Activated T-helper 17 cell treated with anti-CD3 and anti-CD28 coated beads, Interleukin-2, amount 50 U/mL, for 72 hours (primary cell): ENCODE measurements at places on chromosomes 2 and 18.

GRCh38 chr2:160901613-160902012 is 258.6 kb upstream of the TANK start:
- ATAC-seq: no peak

DNA sequence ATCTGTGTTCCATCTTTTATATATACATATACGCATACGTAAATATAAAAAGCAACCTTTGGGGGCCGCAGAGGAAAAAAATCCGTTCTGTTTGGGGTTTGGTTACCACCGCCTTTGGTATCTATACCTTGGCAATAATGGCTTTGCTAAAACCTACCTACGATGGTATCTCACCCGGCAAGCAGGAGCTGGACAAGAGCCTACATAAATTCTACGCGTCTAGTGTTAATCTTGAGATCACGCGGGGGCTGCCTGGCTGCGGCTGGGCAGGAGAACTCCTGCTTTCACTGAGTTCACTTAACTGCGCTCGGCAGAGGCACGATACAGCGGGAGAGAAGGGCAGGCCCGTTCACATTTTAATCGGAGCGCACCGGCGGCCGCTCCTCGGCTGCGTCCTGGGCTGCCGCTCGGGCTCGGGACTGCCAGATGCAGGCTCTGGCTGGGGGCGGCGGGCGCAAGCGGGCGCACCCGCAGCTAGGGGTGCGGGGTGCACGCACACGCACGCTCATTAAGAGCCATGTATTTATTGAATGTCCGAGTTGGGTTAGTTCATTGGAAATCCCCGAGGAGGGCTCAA is 1.7 kb upstream of the POU3F3 start:
- no peak for ATAC-seq

GRCh38 chr2:9112079-9112721 is 94.4 kb upstream of the ASAP2 start:
- ATAC-seq: no peak

GRCh38 chr2:122516775-122517174 is 761.3 kb downstream of the TSN start:
- no peak for ATAC-seq

GRCh38 chr2:129361688-129362087 is 617.8 kb upstream of the RAB6C start:
- no peak for ATAC-seq

DNA sequence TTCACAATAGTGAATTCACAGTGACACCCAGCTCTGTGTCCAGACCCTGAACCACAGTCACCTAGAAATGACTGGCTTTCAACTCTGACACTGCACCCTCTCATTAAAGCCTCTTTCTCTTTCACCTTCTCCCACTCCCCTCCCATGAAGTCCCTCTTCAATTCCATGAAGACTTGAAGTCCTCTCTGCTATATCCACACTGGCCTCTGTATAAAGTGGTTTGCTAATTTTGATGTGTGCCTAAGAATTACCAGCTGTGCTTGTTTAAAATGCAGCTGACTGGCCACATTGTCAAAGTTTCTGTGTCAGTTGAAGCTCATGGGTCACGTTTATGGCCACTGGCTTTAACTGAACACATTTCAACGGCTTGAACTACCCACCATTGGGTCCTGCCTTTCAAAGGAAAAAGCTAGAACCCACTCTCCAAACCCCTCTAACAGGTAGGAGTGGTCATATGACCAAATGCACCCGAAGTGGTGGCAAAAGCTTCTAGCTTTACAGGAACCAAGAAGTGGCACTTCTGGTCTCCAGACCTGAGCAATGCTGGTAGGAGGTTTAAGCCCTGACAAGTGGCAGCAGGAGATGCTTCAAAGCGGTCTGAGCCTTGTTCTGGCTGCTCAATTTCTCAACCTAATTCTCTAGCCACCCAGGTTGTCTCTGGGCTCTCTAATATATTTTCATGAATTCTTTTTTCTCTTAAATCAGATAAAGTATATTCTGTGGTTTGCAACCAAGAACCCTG is 34.2 kb downstream of the B4GALT6 start:
- ATAC-seq: peak; percentile 36

GRCh38 chr2:26536371-26537068 is 58.6 kb upstream of the OTOF start:
- ATAC-seq: no peak

DNA sequence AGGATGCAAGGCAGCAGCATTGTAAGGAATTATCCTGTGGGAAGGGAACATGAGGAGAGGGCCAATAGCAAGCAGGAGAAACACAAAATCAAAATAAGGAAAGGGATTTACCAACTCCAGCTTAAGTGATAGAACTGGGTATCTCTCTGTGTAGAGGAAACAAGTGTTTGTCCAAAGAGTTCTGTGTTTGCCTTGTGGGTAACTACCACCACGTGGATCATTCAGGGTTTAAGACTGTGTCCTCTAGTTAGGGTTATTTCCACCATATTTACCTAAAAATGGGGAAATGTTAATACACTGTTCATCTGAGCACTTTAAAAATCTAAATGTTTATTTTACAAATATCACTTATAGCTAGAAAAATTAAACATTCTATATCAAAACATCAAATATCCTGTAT is 283.3 kb downstream of the EIPR1 start:
- no peak for ATAC-seq

GRCh38 chr2:54899576-54900200 is 150.6 kb downstream of the RTN4 start:
- ATAC-seq: no peak

DNA sequence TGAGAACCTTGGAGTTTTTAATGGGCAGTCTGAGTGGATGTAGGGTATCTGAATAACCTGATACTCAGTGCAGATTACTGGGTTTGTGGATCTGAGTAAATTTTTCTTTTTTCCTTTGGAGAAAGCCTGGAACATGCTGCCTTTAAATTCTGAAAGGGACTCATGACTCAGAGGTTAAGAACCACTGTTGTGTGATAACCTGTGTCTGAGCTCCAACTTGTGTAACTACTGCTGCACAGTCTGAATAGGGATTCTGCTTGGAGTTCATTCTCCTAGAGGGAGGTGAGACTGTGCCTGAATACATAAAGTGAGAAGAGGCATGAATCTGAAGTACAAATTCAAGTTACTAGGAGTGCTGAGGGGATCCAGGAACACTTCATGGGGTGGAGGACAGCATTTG is 36.2 kb downstream of the KDM3A start:
- no peak for ATAC-seq

- no peak for ATAC-seq
Observed at GRCh38 chr18:28189400-28190239, 12.7 kb upstream of the CDH2 start.

- ATAC-seq: no peak
Observed at GRCh38 chr18:10792181-10792580, 266.4 kb downstream of the NAPG start.

DNA sequence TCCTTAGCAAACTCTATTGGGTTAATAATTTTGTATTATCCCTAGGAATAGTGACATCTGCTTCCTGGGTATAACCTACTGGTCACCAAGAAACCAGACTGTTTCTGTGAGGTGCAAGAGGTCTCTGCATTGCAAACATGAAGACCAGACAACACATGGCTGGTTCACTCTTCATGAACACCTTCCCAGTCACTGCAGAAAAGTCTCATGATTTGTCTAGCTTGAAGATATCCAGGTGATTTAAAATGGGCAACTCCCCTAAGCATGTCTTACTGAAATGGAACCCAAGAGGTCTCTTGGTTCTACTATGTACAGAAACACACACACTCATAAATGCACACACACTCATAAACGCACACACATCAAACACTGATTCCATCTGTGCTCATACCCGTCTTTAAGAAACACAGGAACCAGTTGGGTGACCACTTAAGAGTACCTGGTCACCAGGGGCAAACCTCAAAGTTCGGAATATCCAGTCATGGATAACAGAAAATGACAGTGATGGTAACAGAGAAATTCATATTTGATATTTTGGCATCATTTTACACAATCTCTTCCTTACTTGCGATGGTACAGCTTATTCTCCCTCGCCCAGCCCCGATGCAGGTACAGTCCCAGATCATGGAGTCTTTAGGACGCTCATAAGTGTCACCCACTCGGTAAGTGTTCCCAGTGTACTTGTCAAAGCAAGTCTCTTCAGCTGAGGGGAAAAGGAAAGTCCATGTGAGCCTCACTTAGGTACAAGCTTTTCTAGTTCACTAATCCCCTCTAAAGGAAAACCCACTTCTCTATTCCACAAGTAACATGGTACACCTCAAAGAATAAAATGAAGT is 2.9 kb downstream of the FN1 start:
- no peak for ATAC-seq

DNA sequence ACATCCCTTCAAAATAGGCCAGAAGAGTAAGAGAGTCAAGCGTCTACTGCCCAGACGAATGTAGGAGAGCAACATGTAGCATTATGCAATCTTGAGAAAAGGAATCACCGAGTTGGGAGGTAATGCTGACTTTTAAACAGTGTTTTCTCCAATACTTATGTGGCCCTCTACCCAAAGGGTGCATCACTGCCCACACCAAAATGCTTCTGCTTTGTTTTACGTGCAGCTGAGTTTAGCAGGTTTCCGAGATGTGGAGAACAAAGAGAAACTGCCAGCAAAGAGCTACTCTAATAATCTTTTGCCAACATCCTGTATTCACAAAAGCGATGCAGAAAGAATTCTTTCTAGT is 63.4 kb upstream of the ZEB2 start:
- ATAC-seq: no peak

GRCh38 chr2:17894556-17894955 is 16.1 kb downstream of the KCNS3 start:
- no peak for ATAC-seq

DNA sequence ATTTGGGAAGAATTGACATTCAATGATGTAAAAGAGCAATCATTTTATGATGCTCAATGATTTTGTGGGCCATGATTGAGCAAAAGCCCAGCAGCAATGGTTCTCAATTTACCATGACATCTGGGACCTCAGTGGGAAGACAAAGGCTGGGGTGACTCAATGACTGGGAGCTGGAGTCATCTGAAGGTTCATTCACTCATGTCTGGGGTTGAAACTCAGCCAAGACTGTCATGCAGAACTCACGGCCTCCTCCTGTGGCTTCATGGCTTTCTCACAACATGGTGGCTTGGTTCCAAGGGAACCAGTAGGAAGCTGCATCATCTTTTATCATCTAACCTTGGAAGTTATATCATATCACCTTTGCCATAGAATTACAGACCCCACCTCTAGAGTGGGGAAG is 45.1 kb upstream of the CD226 start:
- peak; percentile 44 for ATAC-seq

GRCh38 chr2:58042486-58042970 is 4.1 kb upstream of the VRK2 start:
- ATAC-seq: peak; percentile 1

GRCh38 chr2:138707392-138708074 is 72.7 kb downstream of the NXPH2 start:
- no peak for ATAC-seq

GRCh38 chr18:30376515-30376914 is 666.0 kb downstream of the DSC3 start:
- no peak for ATAC-seq

GRCh38 chr2:157747695-157748370 is 119.2 kb upstream of the ACVR1C start:
- ATAC-seq: no peak

GRCh38 chr2:155630760-155631159 is 701.8 kb downstream of the NR4A2 start:
- no peak for ATAC-seq

DNA sequence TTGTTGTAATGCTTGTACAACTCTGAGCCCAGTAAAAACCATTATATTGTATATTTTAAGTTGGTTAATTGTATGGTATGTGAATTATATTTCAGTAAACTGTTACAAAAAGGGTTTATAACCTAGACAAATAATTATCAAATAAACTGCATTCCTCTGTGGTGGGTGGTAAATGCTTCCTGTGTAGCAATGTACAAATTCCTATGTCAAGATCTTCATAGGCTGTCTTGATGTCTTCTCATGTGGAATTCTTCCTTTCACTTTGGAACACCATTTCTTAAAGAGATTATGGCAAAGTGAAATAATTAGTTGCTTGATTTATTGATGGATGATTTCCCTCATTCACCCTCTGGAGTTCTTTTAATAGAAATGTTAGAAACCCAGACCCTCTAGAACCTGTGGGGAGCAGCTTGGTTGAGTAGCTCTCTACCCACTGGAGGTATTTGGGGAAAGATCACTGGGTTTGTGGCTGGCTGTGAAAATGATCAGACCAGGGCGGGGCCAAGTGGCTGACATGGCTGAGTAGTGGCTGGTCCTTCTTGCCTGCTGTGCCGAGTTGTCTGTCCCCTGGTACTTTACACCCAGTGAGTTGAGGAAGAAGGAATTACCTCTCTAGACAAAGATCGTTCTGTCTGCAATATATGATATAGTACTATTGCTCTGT is 22.4 kb upstream of the MGAT5 start:
- peak; percentile 5 for ATAC-seq

DNA sequence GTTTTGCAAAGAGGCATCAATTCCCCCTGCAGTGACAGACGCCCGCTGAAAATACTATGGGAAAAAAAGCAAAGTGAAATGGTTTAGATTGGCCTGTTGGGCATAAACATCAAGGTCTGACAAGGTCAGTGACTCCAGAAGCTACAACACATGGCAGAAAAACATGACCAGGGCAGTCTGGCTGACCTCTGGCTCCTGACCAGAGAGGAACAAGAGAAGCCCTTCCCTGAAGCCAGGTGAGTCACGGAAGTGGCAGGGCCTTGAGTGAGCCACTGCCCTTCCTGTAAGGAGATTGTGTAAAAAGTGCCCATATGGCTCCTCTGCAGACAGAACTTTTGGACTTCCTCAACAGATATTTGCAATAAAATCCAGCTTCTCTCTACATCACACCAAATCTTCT is 72.0 kb downstream of the DNER start:
- no peak for ATAC-seq

GRCh38 chr2:48131539-48132270 is 225.4 kb upstream of the FBXO11 start:
- no peak for ATAC-seq

DNA sequence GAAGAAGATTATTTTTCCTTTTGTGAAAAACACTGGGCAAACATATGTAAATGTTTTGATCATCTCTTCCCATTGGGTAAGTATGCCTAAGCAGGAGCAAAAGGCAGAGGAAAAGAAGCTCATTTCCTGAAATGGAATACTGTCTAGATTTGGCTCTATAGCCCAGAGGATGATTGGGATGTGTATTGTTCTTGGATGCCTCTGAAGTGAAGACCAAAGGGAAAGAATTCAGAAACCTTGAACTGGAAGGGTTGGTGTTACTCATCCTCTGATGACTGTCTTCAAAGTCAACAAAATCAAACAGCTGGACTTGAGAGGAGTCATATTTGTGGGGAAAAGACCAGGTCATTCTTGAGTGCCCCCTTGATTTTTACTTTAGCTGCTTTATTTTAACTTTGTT is 112.6 kb upstream of the NT5C1B start:
- ATAC-seq: no peak

DNA sequence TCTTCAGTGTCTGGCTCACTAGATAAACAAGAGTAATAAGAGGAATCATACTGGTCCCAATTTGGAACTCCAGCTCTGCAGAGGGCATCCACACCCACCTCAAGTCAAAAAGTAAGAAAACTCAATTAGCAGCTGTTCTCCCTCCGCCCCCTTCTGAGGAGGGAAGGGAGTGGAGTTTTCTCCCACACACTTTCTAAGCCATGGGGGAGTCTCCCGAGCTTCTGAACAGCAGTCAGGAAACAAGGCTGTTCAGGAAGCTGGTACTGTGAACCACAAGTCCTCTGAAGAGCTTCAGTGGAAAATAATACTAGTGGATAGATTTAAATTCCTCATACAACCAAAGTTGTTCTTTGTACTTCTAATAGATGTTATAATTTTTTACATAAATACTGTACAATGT is 32.9 kb upstream of the SPTBN1 start:
- ATAC-seq: no peak
